ENCODE measurements at places on chromosomes 7 and 10. TPM values are rescaled to one million over a fixed set of nuclear protein-coding genes. Genes with fewer than 3 reads are reported as not detected.
A peak's percentile ranks its signal among the peaks of the same experiment; 100 is the strongest.

DNA sequence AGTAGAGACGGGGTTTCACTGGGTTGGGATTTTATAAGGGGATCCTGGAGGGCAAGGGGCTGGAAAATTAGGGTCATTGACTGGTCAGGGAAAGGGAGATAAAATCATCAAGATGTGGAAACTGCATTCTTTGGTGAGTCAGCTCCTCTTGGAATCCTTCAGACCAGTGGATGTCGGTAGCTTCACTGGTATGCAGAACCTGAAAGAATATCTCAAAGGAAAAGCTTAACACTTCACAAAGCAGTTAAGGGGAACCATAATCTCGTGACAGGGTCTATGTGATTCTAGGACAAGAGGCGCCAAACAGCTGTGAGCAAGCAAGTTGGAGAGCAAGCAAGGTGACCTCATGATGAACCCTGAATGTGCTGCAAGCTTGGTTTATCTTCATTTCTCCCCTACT lies 634.7 kb upstream of the AUTS2 start:
- no peak overlapping the region for H3K27ac ChIP-seq
- peak; percentile 92 for DNase-seq
- H3K27me3 ChIP-seq, result no peaks in the 10 kb centered on the region
- no peaks in the 10 kb centered on the region for H3K4me1 ChIP-seq

DNA sequence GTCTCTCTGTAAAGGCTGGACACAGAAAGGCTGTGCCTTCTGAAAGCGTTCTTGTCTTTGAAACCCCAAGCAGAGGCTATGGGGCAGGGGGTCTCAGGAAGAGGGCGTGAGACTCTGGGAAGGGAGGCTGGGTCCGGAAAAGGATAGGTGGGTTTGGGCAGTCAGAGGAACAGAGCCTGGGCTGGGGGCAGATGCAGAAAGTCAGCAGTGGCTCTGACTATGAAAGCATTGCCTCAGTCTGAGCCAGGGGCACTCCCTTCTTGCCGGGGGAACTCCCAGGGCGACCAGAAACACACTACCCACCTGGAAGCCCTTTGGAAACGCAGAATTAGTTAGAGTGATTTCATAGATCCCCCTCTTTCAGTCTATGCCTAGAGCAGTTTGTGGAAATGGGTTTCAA lies 72.0 kb downstream of the VWA2 start:
- no peaks in the 10 kb centered on the region for H3K4me1 ChIP-seq
- no peak for DNase-seq
- H3K27ac ChIP-seq, result no peak overlapping the region
- H3K36me3 ChIP-seq, result peaks cover 62% of the 10 kb centered on the region

DNA sequence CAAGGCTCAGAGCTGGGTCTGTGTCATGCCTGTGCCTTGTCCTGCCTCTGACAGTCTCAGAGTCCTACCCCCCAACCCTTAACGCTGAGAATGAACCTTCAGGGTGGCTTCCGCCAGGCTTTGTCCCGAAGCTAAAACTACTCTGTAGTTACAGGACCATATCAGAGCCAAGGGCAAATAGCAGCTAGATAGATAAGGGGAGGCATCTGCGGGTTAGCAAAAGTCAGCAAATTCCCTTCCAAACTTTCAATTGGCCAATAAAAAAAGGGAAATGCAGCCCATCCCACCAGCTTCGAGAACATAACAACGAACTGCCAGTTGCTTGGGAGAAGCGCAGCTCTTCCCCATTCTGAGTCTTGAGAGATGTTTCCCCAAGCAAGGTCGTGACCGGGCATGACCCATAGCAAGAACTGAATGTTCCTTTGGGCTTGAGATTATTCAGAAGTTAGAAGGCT lies 17.7 kb downstream of the CCL24 start:
- DNase-seq, result peak; percentile 62
- no peak overlapping the region for H3K27ac ChIP-seq
- peaks cover 11% of the 10 kb centered on the region for H3K4me1 ChIP-seq
- H3K36me3 ChIP-seq, result no peaks in the 10 kb centered on the region

GRCh38 chr7:31939076-31939475 lies 131.1 kb downstream of the PDE1C start:
- H3K4me1 ChIP-seq, result no peaks in the 10 kb centered on the region
- no peak overlapping the region for H3K27ac ChIP-seq
- H3K4me3 ChIP-seq, result no peak overlapping the region
- no peaks in the 10 kb centered on the region for H3K27me3 ChIP-seq
- H3K36me3 ChIP-seq, result no peaks in the 10 kb centered on the region

GRCh38 chr10:90308223-90308622 lies 549.6 kb downstream of the HTR7 start:
- no peaks in the 10 kb centered on the region for H3K27me3 ChIP-seq
- no peak overlapping the region for H3K27ac ChIP-seq
- no peaks in the 10 kb centered on the region for H3K4me1 ChIP-seq
- H3K4me3 ChIP-seq, result no peak overlapping the region
- peak; percentile 80 for DNase-seq

- peak overlapping the region; percentile 80 for H3K27ac ChIP-seq
- peaks cover 30% of the 10 kb centered on the region for H3K4me1 ChIP-seq
- H3K36me3 ChIP-seq, result no peaks in the 10 kb centered on the region
- peak; percentile 96 for DNase-seq
Observed at GRCh38 chr10:113520690-113521474, 32.0 kb upstream of the HABP2 start.

- no peak for DNase-seq
- no peaks in the 10 kb centered on the region for H3K4me1 ChIP-seq
- H3K27ac ChIP-seq, result no peak overlapping the region
Observed at GRCh38 chr10:132173185-132173584, 13.6 kb upstream of the DPYSL4 start.

DNA sequence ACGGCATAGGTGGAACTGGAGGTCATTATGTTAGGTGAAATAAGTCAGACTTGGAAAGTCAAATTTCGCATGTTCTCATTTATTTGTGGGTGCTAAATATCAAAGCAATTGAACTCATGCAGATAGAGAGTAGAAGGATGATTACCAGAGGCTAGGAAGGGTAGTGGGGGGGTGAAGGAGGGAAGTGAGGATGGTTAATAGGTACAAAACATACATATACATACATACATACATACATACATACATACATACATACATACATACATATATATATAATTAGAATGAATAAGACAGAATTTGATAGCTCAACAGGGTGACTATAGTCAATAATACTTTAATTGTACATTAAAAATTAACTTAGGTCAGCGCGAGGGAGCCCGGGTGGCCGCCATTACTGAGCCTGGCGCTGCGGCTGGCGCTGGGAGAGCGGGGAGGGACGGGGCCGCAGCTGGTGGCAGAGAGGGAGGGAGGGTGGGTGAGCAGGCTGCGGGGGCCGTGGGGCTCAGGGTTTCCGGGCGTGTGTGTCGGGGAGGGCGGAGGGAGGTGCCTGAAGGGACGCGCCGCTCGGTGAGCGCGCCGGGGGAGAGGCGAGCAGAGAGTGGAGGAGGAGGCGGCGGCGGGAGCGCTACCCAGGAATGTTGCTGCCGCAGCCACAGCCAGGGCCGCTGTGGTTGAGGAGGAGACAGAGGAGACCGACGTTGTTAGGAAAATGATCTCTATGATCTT lies 85.8 kb upstream of the EGFR start:
- no peaks in the 10 kb centered on the region for H3K27me3 ChIP-seq
- H3K4me3 ChIP-seq, result peak overlapping the region; percentile 38
- H3K4me1 ChIP-seq, result no peaks in the 10 kb centered on the region

GRCh38 chr10:11091517-11092102 lies 73.9 kb downstream of the CELF2 start:
- H3K4me1 ChIP-seq, result peaks cover 2% of the 10 kb centered on the region
- no peak for DNase-seq
- H3K27me3 ChIP-seq, result no peaks in the 10 kb centered on the region
- no peak overlapping the region for H3K4me3 ChIP-seq

DNA sequence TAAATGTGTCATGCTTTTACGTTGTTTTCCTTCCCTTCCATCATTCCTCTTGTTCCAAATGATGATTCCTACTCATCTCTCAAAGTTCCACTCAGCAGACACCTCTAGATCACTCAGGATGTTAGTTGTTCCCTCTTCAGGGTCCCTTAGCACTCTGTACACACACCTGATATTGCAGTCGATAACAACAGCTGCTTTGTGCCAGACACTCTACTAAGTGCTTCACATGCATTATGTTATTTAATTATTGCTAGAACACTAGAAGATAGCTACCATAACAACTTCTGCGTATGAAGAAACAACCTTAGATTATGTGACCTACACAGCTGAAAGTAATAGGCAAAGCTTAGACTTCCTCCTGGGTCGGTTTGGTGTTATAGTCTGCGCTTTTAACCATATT lies 29.6 kb downstream of the PCBD1 start:
- DNase-seq, result no peak
- no peaks in the 10 kb centered on the region for H3K4me1 ChIP-seq
- no peak overlapping the region for H3K4me3 ChIP-seq
- H3K27me3 ChIP-seq, result no peaks in the 10 kb centered on the region

DNA sequence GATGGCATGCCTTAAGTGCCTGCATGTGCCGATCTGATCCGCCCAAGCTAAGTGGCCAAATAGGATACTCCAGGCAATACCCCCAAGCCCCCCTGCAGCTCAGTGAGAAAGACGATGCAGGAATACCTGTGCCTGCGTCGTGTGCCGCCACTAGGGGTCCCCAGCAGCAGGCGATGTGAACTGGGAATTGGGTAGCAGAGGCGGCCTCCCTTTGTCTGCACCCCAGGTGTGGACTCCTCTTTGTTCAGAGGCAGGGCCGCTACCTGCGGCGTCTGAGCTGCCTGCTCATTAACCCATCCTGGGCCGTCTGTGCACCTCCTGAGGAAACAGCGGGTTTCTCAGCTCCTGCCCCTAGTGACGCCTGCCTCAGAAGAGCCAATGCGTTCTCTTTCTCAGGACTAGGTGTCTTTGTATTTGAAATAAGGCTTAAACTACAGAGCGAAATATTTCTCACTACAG lies 4.8 kb upstream of the CHN2 start:
- H3K36me3 ChIP-seq, result no peaks in the 10 kb centered on the region
- no peak overlapping the region for H3K4me3 ChIP-seq
- peak; percentile 63 for DNase-seq
- no peak overlapping the region for H3K27ac ChIP-seq

DNA sequence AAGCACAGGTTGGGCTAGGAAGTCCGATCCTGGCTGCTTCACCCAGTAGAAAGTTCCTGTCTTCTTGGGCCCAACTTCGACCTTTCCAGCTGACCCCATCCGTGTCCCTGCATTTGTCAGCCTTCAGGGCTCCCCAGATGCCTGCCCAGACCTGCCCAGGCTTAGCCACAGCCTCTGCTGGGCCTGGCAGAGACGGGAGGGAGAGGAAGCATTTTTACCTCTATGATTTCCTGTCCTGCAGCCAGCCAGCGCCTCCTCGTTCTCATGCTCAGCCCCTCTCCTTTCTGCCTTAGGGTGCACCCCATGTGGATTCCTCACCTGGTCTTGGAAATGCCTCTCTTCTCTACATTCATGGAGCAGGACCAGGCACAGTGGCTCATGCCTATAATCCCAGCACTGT lies 3.7 kb downstream of the METTL27 start:
- H3K4me1 ChIP-seq, result peaks cover 12% of the 10 kb centered on the region
- H3K27me3 ChIP-seq, result peaks cover 3% of the 10 kb centered on the region
- no peak overlapping the region for H3K27ac ChIP-seq
- H3K4me3 ChIP-seq, result no peak overlapping the region
- no peak for DNase-seq
- H3K36me3 ChIP-seq, result no peaks in the 10 kb centered on the region

GRCh38 chr7:131011976-131012375 lies 278.0 kb upstream of the KLF14 start:
- no peak overlapping the region for H3K4me3 ChIP-seq
- H3K27me3 ChIP-seq, result no peaks in the 10 kb centered on the region
- H3K36me3 ChIP-seq, result no peaks in the 10 kb centered on the region

- peak; percentile 61 for DNase-seq
- H3K4me1 ChIP-seq, result peaks cover 8% of the 10 kb centered on the region
- H3K27ac ChIP-seq, result no peak overlapping the region
- H3K4me3 ChIP-seq, result no peak overlapping the region
Observed at GRCh38 chr10:114024876-114025610, 18.6 kb upstream of the ADRB1 start.

DNA sequence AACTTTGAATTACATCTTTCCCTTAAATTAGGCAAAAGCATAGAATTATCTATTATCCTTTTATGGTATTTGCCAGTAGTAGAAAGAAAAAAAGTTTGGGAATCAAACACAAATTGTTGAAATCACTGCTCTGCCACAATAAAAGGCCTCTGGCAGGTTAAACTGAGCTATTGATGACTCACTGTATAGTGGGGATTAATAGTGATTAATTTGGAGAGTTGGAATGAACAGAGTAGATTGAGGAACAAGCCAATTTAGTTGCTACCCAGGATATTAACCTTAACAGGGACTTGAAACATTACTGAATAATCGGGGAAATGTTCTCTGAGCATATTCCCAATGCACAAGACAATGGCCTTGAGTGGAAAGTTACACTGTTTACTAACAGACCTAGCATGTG lies 33.1 kb downstream of the MASTL start:
- peaks cover 7% of the 10 kb centered on the region for H3K36me3 ChIP-seq
- no peak overlapping the region for H3K4me3 ChIP-seq
- DNase-seq, result no peak
- no peaks in the 10 kb centered on the region for H3K27me3 ChIP-seq
- no peak overlapping the region for H3K27ac ChIP-seq

- no peaks in the 10 kb centered on the region for H3K27me3 ChIP-seq
- no peak overlapping the region for H3K27ac ChIP-seq
- H3K36me3 ChIP-seq, result peaks cover 81% of the 10 kb centered on the region
- no peak overlapping the region for H3K4me3 ChIP-seq
- no peaks in the 10 kb centered on the region for H3K4me1 ChIP-seq
Observed at GRCh38 chr10:113148901-113149300, 198.9 kb downstream of the TCF7L2 start.

The SPDYE2 gene
- 0.04 TPM for total RNA-seq

The EXOC4 gene
- total RNA-seq, result 64.9 TPM

The ACSM6 gene
- total RNA-seq, result not detected

The TEX36 gene
- total RNA-seq, result not detected

The PLEKHS1 gene
- 0.04 TPM for total RNA-seq

The C10orf67 gene
- 0.04 TPM for total RNA-seq

The CPA2 gene
- total RNA-seq, result 0.44 TPM
